ENCODE measurements at places on chromosomes 7 and 10.

DNA sequence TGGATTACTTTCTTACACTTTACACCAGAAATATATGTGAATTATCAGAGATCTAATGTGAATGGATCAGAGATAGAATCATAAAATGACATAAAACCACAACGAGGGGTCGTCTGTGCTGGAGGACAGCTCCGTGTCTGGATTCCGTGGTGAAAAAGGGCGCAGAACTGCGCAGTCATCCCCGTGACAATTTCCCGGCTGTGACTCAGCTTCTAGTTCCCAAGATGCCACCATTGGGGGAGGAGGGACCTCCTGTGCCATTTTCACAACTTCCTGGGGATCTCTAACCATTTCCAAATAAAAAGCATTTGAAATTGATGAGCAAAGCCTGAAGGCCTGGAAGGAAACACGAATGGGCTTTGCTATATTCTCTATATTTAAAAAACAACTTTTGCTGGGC lies 72.1 kb downstream of the PDGFA start:
- no peak for DNase-seq

DNA sequence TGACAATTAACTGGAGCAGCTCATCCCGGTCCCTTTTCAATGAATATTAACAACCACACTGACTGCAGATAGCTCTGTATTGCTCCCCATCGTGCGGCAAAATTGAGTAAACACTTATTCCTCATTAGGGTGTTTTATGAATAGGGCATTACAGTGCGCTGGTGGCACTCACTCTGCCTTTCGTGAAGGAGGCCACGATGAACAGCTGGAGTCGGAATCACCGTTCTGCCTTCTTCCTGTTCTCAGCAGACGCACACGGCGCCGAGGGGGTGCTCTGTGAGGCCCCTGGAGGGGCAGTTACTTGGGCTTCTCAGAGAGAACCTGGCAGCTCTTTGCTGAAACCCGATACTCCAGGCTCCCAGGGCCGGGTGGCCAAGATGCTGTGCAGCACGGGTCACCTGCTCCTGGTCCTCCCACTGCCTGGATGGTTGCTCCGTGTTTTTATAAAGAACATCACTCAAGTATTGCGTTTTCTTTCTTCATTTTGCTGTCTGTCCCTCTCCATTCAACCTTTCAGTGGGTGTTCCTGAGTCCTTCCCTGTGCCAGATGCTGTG lies 241.9 kb downstream of the GLRX3 start:
- no peak for DNase-seq

GRCh38 chr7:70694971-70695794 lies 436.8 kb upstream of the GALNT17 start:
- DNase-seq: peak; percentile 58

DNA sequence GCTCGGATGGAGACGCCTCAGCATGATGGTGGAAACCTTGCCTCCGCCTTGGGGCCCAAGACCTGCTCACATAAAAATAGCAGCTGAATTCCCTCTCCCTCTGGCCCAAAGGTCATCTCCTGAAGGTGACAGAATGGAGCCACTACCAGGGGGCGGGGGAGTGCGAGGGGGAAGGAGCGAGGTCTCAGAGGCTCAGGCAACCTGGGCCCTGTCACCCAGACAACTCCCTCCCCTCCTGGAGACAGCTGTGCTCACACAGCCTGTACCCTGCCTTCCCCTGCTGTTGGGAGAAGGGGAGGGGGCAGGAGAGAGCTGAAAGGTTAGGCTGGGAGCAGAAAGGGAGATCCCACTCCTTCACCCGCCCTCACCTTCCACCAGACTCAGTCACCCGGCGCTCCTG lies 173.0 kb upstream of the RHEB start:
- DNase-seq: no peak

DNA sequence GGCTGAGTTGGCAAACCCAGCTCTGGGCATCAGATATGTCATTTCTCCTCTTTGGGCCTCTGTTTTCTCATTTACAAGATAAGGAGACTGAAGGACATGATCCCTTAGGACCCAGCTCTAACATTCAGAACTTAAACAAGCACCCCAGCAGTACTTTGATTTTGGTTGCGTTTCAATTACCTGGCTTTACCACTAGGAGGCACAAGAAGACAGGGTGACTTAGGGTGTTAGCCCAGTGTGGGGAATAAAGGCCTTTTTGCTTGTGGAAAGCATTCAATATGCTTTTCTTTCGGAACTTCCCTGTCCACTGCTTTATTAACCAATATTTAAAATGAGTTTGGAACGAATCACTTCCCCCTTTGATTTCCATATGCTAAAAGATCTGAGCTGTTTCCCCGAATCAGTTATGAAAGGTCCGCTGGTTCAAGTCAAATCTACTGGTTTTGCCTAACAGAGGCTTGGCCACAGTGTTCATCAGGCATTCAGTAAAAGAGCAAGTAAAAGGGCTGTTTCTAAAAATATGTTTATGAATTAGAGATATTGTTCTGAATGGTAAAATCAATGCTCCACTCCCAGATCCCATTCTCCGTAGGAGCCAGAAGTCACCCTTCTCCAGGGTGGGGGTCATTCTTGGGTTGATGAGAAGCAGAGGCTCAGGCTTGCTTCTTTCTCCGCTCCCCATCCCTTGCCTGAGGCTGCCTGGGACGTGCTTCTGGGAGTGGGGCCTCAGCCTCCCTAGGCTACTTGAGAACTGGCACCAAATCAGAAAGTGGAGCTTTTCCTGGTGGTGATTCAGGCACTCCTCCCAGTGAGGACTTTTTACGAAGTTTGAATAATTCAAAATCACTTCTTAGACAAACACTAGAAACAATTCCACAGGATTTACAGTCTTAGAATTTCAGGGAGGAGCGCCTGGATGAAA lies 105.5 kb downstream of the MYOF start:
- peak; percentile 64 for DNase-seq

- DNase-seq: no peak
Observed at GRCh38 chr7:158133515-158134271, 453.9 kb downstream of the PTPRN2 start.

GRCh38 chr10:24806262-24806661 lies 82.6 kb upstream of the ARHGAP21 start:
- no peak for DNase-seq

DNA sequence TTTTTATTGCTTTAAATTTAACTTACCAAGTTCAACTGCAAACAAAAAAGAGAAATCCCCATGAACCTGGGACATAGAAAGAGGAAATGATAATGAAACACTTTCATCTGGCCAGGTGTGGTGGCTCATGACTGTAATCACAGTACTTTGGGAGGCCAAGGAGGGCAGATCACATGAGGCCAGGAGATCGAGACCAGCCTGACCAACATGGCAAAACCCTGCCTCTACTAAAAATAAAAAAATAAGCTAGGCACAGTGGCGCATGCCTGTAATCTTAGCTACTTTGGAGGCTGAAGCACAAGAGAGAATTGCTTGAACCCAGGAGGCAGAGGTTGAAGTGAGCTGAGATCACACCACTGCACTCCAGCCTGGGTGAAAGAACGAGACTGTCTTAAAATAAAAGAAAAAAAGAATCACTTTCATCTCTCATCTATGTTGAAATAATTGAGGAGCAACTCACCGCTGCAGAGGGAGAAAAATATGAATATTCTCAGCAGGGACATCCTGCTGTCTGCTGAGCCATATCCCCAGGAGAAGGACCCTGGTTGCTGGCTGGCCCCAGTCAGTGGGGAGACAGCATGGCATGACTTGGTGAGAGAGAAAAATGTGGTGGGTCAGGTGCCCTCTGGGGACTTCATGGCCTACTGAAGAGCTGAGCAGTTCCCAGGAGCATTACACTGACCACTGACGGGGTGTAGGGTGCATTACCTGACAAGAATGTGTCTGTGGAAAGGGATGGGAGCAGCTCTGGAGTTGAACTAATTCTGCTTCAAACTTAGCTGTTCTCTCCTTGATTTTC lies 22.8 kb upstream of the TARP start:
- DNase-seq: no peak

DNA sequence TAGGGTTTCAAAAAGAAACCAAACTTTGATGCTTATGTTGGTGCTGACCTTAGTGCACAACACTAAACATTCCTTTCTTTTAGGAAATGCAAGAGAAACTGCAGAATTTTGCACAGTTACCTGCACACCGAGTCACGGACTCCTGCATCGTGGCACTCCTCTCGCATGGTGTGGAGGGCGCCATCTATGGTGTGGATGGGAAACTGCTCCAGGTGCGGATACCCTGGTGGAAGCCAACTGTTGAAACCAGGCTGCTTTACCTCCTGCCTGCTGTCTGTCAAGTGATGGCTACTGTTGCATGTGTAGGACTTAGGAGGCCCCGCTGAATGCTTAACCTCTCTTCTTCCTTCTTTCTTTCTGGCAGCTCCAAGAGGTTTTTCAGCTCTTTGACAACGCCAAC lies 11.7 kb downstream of the CASP2 start:
- no peak for DNase-seq

- DNase-seq: peak; percentile 62
Observed at GRCh38 chr7:105655500-105656380, 74.4 kb upstream of the EFCAB10 start.

DNA sequence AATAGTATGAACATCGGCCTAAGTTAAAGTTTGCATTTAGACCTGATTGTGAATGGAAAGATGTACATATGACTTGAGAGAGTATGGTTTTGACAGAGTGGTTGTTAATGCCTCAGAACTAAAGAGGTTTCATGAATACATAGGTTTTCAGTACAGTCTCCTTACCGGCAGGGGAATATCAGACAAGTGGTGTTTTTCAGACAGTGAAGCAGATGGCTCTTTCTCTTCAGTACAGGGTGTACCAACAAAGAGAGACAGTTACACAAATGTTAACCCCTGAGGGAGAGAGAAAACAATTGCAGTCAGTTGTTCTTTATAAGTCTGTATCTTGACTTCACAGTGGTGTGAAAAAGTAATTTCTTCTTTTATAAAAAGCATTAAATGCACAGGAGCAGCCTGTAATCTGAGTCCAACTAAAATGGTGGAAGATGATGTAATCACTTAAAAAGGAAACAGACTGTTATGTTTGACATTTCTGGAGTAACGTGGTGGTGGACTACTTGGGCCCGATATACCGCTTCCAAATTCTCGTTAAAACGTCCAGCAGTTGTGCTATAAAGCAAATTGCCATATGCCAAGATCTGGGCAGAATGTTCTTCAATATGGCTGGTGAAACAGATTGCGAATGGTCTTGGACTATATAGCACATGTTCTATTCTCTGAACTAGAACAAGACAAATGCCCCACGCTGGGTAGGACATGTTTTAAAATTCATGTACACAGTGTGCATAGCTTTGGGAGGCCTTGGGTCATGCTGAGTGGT lies 69.2 kb downstream of the SDK1 start:
- DNase-seq: no peak

GRCh38 chr7:30842542-30843451 lies 68.9 kb upstream of the AQP1 start:
- no peak for DNase-seq

DNA sequence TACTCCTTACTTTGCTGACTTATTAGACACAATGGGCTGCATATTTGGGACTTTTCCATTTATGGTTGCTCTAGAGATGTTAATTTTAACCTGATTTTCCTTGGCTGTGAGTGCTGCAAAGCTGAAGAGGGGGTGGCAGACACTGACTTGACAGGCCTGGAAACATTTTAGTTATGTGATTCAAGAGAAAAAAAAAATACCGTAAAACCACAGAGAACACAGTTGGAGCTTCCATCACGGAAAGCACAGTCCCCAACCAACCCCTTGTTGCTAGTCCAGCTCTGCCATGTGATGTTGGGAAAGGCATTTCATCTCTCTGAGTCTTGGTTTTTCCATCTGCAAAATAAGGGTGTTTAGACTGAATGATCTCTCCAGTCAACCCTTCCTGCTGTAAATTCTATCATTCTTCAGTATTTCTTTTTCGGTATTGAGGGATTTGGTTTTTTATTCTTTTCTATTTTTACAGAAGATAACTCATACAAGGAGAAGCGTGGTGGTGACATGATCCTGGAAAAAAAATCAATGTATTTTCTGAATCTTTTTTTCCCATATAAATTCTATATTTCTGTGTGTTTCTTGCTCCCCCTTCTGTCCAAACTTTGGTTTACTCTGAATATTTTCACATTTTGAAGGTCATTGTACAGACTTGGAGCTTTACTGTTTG lies 246.1 kb downstream of the REEP3 start:
- DNase-seq: no peak

DNA sequence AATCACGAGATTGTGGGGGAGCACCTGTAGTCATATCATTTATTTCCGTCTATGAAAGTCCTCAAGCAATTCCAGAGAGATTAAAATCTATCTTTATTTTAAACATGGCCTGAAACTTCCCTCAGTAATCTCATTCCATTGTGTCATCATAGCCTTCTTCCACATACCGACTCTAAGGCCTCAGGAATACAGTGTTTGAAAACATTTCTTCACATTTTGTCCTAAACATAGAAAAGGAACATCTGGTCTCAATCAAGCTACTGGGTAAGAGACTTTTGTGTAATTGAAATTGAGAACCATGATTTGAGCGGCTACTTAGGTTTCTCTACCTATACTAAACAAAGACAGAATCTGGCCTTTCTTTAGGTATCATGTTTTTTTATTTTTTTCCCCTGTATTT lies 78.0 kb upstream of the ELMO1 start:
- DNase-seq: no peak

GRCh38 chr7:25795824-25796235 lies 356.2 kb upstream of the NFE2L3 start:
- no peak for DNase-seq

DNA sequence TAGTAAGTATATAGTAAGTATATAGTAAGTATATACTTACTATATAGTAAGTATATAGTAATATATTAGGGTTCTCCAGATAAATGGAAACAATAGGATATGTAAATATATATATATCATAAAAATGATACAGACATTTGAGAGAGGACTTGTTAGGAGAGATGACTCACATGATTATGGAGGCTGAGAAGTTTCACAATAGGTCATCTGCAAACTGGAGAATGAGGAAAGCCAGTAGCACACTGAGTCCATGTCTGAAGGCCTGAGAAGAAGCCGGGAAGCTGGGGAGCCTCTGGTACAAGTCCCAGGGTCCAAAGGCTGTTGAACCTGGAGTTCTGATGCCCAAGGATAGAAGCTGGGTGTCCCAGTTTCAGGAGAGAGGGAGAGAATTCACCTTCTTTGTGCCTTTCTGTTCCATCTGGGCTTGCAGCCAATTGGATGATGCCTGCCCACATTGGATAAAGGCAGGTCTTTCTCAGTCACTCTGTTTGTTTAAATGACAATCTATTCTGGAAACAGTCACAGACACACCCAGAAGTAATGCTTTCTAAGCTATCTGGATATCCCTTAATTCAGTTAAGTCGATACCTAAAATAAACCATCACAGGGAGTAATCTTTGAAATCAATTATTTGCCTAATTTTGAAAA lies 205.5 kb upstream of the CDC14C start:
- no peak for DNase-seq

- no peak for DNase-seq
Observed at GRCh38 chr10:32995751-32996150, 37.7 kb upstream of the ITGB1 start.

- peak; percentile 48 for DNase-seq
Observed at GRCh38 chr10:122148876-122149560, 122.1 kb upstream of the BTBD16 start.

- DNase-seq: no peak
Observed at GRCh38 chr7:20344396-20344795, 13.7 kb downstream of the ITGB8 start.

All from ovary (tissue), 10 donors.